ENCODE measurements at places on chromosomes 1 and 21. TPM values are rescaled to one million over a fixed set of nuclear protein-coding genes. Genes with fewer than 3 reads are reported as not detected.

The GPR37L1 gene
- 0.09 TPM for total RNA-seq

The POGZ gene
- total RNA-seq, result 32.6 TPM

The DNAH14 gene
- total RNA-seq, result 15.3 TPM

The S100A3 gene
- total RNA-seq, result 0.70 TPM

The PEAR1 gene
- 3.2 TPM for total RNA-seq

The TTC34 gene
- 0.50 TPM for total RNA-seq

Measured in pancreas (tissue), 10 donors.